Endothelial cell of coronary artery (primary cell): ENCODE measurements at places on chromosomes 5 and 9. TPM values are rescaled to one million over a fixed set of nuclear protein-coding genes. Genes with fewer than 3 reads are reported as not detected.

NDUFA8 gene
- 45.3 and 49.8 TPM in 2 replicates for total RNA-seq

ORM1 gene
- not detected in 2 replicates for total RNA-seq

PTTG1 gene
- total RNA-seq = 72.8 and 108 TPM in 2 replicates

DND1 gene
- 0.09 and 0.19 TPM in 2 replicates for total RNA-seq

IL7R gene
- total RNA-seq = 1.6 and 3.2 TPM in 2 replicates

HTR1A gene
- total RNA-seq = 0.09 TPM in 1 of 2 replicates, not detected in the other

AQP3 gene
- 0.19 and 0.27 TPM in 2 replicates for total RNA-seq

FOXI1 gene
- under 0.01 TPM in 1 of 2 replicates, not detected in the other for total RNA-seq

REEP2 gene
- 2.0 and 2.8 TPM in 2 replicates for total RNA-seq

CCDC192 gene
- not detected in 2 replicates for total RNA-seq

ZNF454 gene
- 1.2 TPM in 1 of 2 replicates, not detected in the other for total RNA-seq

FIBCD1 gene
- 0.09 and 0.19 TPM in 2 replicates for total RNA-seq

SMIM3 gene
- total RNA-seq = 2.7 and 8.5 TPM in 2 replicates

STK10 gene
- 37.5 and 45.6 TPM in 2 replicates for total RNA-seq

ELOVL7 gene
- under 0.01 TPM in 2 replicates for total RNA-seq

IRX1 gene
- 0.27 TPM in 1 of 2 replicates, not detected in the other for total RNA-seq

TNIP1 gene
- total RNA-seq = 66.2 and 149 TPM in 2 replicates

TCERG1 gene
- total RNA-seq = 29.3 and 38.4 TPM in 2 replicates

NXNL2 gene
- 0.19 TPM in 1 of 2 replicates, not detected in the other for total RNA-seq

GPRIN1 gene
- total RNA-seq = 3.1 and 5.7 TPM in 2 replicates

RASGRF2 gene
- total RNA-seq = 12.4 and 13.6 TPM in 2 replicates

FAM174A gene
- 17.8 and 26.4 TPM in 2 replicates for total RNA-seq

HBEGF gene
- 17.5 and 21.1 TPM in 2 replicates for total RNA-seq

DIPK1B gene
- 100 and 125 TPM in 2 replicates for total RNA-seq

SMARCA2 gene
- 52.3 and 66.6 TPM in 2 replicates for total RNA-seq

INSL4 gene
- not detected in 2 replicates for total RNA-seq

ENHO gene
- total RNA-seq = 0.09 TPM in 1 of 2 replicates, not detected in the other

FBN2 gene
- total RNA-seq = 5.5 and 9.8 TPM in 2 replicates

UBE2R2 gene
- total RNA-seq = 21.8 and 25.1 TPM in 2 replicates

OBP2B gene
- not detected in 2 replicates for total RNA-seq

TMEFF1 gene
- total RNA-seq = 3.6 and 6.4 TPM in 2 replicates

SLCO6A1 gene
- total RNA-seq = under 0.01 TPM in 1 of 2 replicates, not detected in the other

TEK gene
- total RNA-seq = 91.3 and 91.8 TPM in 2 replicates

AUH gene
- 9.2 and 13.3 TPM in 2 replicates for total RNA-seq

PCDH1 gene
- 181 and 222 TPM in 2 replicates for total RNA-seq

IL33 gene
- 39.9 and 138 TPM in 2 replicates for total RNA-seq

WDR38 gene
- total RNA-seq = not detected in 2 replicates

KIAA0825 gene
- 1.0 and 1.9 TPM in 2 replicates for total RNA-seq

CER1 gene
- total RNA-seq = not detected in 2 replicates

PCDHGA4 gene
- 2.6 and 5.0 TPM in 2 replicates for total RNA-seq

PCDHAC2 gene
- total RNA-seq = 0.09 and 2.4 TPM in 2 replicates

DPM2 gene
- 8.1 and 9.4 TPM in 2 replicates for total RNA-seq

AKNA gene
- 3.8 and 5.6 TPM in 2 replicates for total RNA-seq

SPATA31D4 gene
- total RNA-seq = not detected in 2 replicates

KCNV2 gene
- total RNA-seq = not detected in 2 replicates

ZNF354C gene
- total RNA-seq = 4.0 and 7.6 TPM in 2 replicates

CTSV gene
- 0.54 and 0.85 TPM in 2 replicates for total RNA-seq

PCDHGC5 gene
- 0.45 and 0.94 TPM in 2 replicates for total RNA-seq

CCDC152 gene
- 0.56 and 0.99 TPM in 2 replicates for total RNA-seq

PCDHGA5 gene
- total RNA-seq = 0.90 and 1.2 TPM in 2 replicates

NMUR2 gene
- not detected in 2 replicates for total RNA-seq

GLIPR2 gene
- total RNA-seq = 44.6 and 45.4 TPM in 2 replicates

TRPM6 gene
- under 0.01 TPM in 2 replicates for total RNA-seq

PNPLA7 gene
- 0.36 and 0.47 TPM in 2 replicates for total RNA-seq

ADAMTS13 gene
- total RNA-seq = 0.27 and 1.3 TPM in 2 replicates

GNE gene
- total RNA-seq = 7.4 and 11.6 TPM in 2 replicates
